ENCODE measurements at places on chromosomes 11 and 22.
A peak's percentile ranks its signal among the peaks of the same experiment; 100 is the strongest.

- DNase-seq, result no peak
Measured at GRCh38 chr11:77568306-77568705, 21.4 kb upstream of the AQP11 start.

DNA sequence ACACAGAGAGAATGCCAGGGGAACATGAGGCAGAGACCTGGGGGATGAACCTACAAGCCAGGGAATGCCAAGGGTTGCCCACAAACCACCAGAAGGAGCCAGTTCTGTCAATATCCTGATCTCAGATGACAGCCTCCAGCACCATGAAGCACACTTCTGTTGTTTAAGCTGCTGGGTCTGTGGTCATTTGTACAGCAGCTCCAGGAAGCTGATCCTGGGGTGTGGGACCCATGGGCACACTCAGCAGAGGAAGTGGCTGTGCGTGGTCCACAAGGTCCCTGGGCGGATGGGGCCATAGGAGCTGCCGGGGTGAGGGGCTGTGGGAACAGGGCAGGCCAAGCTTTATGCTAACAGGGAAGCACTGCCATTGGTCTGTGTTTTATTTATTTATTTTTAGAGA, 12.1 kb downstream of the PPM1F start:
- DNase-seq, result no peak

GRCh38 chr11:7759010-7759409, 37.7 kb downstream of the OR5P2 start:
- no peak for DNase-seq

DNA sequence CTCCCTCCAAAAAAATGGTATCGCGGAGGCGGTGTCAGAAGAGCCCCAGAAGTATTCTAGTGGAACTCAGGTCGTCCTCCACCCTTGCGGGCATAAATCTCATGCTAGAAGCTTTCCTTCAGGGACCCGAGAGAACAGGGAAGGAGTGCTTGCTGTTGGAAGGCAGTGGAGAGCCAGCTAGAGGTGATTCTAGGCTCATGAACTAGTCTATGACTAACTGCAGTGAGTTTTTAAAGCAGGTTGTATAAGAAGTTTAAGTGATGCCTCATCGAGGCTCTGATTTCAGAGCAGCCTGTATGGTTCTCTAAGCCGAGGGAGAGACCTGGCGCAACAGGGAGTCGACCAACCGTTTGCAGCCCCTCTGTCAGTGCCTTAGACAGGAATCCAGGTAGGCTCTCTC, 85.7 kb downstream of the TBC1D22A start:
- no peak for DNase-seq

DNA sequence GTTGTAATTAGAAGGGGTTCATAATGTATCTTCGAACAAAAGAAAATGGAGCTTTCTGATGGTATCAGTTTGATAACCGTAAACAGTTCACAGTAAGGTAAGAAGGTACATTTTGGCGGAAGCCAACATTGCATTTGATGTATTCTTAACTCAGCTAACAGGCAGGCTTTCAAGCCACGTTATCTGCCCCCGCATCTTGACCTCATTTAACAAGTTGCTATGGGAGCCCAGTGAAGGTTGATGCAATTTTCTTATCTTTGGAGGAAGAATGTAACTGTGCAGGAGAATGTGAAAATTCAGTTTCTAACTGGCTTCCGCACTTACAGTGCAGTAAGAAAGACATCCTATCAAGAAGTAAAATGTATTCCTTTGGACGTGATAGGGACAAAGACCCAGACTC, 110.6 kb downstream of the ETS1 start:
- DNase-seq, result no peak

DNA sequence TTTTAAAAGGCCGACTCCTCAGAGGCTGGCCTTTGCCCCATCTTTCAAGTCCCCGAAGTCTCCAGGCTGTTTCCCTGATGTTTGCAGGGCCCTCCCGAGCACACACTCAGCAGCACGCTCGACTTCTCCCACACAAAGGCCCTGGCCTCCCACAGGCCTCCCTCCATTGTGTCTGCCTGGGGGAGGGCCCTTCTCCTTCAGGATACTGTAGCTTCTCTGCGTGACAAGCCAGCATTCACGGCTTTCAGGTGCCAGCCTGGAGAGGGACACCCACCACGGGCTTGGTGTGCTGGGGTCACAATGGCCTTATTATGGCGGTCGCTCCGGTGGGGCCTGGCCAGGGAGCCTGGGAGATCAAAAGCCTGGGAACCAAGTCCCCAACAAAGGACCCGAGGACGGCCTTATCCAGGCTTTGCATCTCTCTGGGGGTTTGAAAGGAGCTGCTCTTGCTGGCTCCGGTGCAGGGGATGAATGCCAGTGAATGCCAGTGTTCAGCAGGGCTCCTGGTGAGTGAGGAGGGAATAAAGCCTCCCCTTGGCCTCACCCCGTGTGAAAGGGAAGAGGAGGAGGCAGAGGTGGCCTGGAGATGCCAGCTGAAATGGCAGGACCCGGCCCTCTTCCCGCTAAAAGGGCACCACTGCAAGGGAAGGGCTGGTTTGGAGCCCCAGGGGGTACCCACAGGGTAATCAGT, 55.0 kb downstream of the TRAF6 start:
- no peak for DNase-seq

DNA sequence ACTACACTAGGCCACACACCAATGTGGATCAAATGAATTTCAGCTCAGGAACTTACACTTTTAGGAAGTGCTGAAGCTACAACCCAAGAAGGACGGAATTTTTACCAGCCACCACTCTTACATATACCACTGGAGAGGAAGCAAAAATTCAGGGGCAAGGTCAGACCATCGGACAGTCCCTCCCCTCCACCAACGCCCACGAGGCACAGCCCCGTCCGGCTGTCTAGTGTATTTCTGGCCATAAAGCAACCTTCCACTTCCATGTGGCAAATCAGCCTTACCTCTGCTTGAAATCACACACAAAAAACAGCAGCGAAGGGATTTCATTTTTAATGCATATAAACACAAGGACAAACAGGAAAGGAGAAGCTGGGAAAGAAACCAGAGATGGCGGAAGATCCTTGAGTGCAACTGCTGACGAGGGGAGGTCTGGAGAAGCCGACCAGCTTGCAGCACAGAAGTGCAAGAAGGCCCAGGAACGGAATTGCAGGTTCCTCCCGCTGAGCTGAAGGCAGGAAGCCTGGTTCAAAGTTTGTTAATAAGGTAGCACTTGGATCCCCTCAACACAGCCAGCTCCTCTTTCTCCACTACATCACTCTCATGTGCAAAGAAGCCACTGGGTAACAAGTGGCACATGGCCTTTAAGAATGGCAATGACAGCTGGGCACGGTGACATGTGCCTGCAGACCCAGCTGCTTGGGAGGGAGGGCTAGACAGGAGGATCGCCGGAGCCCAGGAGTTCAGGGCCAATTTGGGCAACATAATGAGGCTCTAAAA, 71.5 kb downstream of the SHANK2 start:
- DNase-seq, result no peak

DNA sequence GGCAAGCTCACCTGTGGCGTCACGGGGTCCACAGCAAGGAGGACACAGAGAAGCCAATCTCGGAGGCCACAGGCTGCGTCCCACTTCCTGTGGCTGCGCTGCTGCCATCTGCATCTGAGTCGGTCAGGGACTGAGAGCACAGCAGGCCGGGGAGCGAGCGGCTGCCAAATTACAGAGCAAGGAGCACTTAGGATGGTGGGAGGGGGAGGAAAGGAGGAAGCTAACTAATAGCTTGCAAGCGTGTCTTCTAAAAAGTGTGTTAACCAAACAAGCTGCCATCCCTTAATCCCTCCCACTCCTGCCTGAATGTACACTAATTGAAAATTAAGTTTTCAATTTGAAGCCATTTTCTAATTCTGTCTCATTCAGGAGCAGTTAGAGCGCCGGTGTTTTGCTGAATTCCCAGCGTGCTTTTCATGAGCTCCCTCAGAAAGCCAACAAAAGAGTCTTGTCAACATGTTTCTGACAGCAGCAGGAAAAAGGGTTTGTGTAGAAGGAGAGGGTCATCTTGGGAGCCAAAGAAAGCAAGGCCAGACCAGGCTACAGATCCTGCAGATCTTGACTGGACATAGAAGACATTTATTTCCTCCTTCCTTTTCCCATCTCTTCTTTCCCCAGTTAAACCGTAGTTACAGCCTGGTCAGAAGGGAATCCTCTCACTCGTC, 42.4 kb upstream of the API5 start:
- DNase-seq, result no peak

DNA sequence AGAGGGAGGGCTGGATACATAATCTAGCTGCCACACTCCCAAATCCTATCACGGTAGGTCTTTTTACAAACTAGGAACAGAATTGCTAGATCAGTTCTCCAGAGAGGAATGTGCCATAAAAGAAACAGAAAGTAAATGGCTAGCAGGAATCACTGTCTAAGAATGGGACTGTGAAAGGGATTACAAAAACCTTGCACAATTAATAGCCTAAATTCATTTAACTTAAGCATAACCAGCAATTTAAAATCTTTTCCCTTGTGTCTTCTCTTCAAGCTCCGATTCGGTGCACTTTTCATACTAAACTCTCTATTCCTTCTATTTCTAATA, 35.2 kb downstream of the APOL5 start:
- DNase-seq, result no peak

GRCh38 chr22:46829117-46829891, 66.9 kb downstream of the TBC1D22A start:
- DNase-seq, result no peak

DNA sequence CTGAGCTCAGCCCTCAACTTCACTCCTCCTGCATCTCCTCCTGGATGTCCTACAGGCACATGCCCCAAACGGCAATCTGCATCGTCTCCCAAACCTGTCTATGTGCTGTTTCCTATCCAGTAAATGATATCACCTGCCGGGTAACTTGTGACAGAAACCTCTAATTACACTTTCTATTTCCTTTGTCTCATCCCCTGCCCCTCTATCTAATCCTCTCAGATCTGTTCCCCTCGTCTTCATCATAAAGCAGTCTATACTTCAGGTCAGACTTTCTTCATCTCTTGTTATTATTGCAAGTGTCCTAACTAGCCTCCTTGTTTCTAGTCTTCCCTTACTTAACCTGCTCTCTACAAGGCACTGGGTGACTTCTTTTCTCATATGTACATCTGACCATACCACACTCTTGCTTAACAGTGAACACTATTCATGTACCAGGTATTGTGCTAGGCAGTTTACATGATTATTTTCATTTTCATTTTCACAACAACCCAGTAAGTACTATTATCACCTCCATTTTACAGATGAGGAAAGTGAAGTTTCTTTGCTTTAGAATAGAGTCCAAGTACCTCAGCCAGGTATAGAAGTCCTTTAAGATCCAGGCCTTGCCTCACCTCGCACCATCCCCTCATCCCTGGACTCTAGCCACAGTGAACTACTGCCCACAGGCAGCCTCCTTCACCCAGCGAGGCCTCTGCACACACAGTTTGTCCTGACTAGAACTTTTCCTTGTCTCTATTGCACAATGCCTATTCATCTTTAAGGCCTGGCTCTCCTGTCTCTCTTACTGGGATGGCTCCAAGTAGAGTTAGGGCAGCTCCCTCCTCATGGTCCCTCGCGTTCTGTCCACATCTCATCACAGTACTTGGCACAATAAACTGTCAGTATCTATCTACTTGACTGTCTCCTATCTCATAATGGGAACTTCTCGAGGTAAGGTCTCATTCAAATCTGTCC, 22.1 kb upstream of the UCP3 start:
- no peak for DNase-seq

DNA sequence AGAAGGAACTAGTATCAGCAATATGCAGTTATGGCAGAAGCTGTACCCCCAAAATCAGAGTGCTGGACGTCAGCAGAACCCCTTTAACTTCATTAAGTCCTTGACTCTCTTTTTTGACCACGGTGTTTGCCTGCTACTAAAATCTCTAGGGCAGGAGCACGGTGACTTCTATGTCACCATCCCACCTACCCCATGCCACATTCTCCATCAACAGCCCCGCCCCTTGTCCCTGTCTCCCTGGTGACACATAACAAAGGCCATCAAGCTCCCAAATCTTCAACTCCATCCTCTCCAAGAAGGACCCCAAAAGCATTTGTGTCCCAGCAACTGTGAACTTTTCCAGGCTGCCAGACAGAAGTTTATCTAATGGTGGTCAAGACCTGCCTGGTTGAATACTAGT, 894 bp downstream of the ADA2 start:
- no peak for DNase-seq

DNA sequence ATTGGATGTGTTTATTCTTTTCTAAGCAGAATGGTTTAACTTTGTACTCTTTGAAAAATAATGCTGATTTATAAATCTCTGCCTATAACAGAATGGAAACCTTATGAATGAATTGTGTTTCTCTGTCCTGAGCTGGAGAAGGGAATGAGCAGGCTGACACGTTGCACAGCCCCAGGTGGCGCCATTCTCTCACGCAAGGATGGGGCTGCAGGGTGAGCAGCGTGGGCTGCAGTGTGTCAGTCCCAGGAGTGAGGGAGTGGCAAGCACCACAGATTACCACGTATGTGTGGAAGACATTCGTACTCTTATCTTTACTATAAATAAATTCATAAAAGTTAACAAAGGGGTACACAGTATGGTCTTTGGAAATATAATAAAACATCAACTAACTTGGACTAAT, 33.4 kb downstream of the FDX1 start:
- DNase-seq, result peak; percentile 22

DNA sequence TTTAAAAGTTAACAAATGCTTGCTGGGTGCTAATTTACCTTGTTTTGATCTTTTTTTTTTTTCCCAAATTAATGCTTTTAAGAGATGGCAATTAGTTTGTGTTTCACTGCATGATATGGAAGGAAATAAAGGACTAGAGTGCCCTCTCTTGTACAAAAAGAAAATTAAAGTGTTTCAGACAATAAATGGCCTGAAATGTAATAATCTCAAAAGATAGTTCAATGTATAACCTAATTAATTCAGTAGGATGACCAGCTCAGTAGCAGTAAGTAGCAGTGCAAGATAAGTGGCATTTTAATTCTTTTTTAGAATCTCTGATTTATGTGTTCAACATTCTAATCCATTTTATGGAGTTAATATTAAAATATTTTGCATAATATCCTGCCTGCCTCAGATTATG, 39.9 kb upstream of the MYO18B start:
- no peak for DNase-seq

DNA sequence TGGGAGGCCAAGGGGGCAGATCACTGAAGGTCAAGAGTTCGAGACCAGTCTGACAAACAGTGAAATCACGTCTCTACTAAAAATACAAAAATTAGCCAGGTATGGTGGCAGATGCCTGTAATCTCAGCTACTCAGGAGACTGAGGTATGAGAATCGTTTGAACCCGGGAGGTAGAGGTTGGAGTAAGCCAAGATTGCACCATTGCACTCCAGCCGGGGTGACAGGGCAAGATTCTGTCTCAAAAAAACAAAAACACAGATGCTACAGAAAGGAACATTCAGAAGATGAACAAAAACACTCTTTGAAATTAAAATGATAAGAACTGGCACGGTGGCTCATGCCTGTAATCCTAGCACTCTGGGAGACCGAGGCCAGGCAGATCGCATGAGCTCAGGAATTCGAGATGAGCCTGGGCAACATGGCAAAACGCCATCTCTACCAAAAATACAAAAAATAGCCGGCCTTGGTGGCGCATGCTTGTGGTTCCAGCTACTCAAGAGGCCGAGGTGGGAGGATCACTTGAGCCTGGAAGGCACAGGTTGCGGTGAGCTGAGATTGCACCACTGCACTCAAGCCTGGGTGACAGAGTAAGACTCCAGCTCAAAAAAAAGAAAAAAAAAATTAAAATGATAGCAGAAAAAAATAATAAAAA, 8.5 kb downstream of the RAB6A start:
- DNase-seq, result no peak
